Fibroblast of the aortic adventitia (primary cell): ENCODE measurements at places on chromosomes 5 and 9. TPM values are rescaled to one million over a fixed set of nuclear protein-coding genes. Genes with fewer than 3 reads are reported as not detected.

The CSF1R gene
- total RNA-seq: under 0.01 and 0.16 TPM in 2 replicates

The CSF2 gene
- not detected in 2 replicates for total RNA-seq

The FOXD4L5 gene
- total RNA-seq: under 0.01 TPM in 1 of 2 replicates, not detected in the other

GRCh38 chr5:136062366-136063274, 33.8 kb downstream of the TGFBI start:
- peak; percentile 66 for DNase-seq

DNA sequence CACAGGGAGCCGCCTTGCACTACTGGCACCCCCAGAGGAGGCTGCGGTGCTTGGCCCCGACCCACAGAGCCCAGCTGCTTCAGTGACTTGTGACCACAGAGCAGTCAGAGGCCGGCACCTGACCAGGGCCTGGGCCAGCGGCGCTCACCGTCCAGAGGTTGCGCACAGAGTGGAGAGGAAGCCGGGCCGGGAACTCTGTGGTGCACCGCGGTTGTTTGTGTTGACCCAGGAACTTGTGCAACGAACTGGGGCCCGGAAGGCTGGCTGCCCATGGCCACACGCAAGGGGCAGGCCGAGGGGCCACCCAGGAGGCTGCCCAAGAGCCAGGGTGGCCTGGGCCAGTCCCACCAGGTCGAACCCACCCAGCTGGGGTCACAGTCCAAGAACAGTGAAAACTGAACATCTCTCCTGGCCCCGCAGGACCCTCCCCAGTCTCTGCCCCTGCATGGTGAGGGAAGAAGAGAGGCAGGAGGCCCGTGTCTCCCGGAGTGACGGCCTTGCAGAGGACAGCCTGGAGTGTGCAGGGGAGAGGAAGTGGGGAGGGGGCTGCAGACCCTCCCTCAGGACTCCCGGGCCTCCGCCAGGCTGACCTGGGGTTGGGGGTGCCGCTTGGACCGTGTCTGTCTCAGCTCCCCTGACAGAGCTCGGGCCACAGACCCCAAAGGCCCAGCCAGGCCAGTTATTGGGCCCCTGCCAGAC, 42.8 kb upstream of the EGFL7 start:
- no peak for DNase-seq
